ENCODE measurements at places on chromosomes 4 and X. TPM values are rescaled to one million over a fixed set of nuclear protein-coding genes. Genes with fewer than 3 reads are reported as not detected.

GRCh38 chr4:163087805-163088204 is 78.9 kb downstream of the NAF1 start:
- H3K4me3 ChIP-seq, result no peak overlapping the region
- no peak overlapping the region for H3K27ac ChIP-seq
- no peaks in the 10 kb centered on the region for H3K4me1 ChIP-seq
- DNase-seq, result no peak
- H3K36me3 ChIP-seq, result no peaks in the 10 kb centered on the region

DNA sequence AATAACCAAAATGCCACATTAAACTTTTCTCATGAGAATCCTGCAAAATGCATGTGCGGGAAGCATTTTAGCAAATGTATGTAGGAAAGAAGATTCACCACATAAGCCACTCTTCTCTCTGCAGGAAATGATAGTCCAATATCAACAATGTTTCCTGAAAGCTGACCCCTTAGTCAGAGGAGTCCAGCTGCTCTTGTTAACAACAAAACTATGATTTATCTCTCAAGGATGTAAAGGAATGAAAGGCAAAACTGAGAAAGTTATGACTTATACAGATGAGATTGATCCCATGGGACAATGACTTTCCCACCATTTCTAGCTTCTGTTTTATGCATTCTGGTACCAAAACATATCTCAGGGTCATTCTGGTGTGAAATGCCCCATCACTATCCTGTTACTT is 125.0 kb upstream of the EDNRA start:
- no peaks in the 10 kb centered on the region for H3K36me3 ChIP-seq
- no peaks in the 10 kb centered on the region for H3K4me1 ChIP-seq
- DNase-seq, result no peak
- H3K4me3 ChIP-seq, result no peak overlapping the region
- no peak overlapping the region for H3K27ac ChIP-seq

GRCh38 chr4:8287343-8288280 is 18.1 kb downstream of the HTRA3 start:
- H3K4me3 ChIP-seq, result no peak overlapping the region
- H3K36me3 ChIP-seq, result no peaks in the 10 kb centered on the region
- no peak overlapping the region for H3K27ac ChIP-seq
- H3K27me3 ChIP-seq, result no peaks in the 10 kb centered on the region

GRCh38 chr4:189822326-189822725 is 118.3 kb upstream of the FRG1 start:
- H3K27me3 ChIP-seq, result no peaks in the 10 kb centered on the region
- no peak overlapping the region for H3K4me3 ChIP-seq
- no peaks in the 10 kb centered on the region for H3K36me3 ChIP-seq
- no peaks in the 10 kb centered on the region for H3K4me1 ChIP-seq
- no peak overlapping the region for H3K27ac ChIP-seq

DNA sequence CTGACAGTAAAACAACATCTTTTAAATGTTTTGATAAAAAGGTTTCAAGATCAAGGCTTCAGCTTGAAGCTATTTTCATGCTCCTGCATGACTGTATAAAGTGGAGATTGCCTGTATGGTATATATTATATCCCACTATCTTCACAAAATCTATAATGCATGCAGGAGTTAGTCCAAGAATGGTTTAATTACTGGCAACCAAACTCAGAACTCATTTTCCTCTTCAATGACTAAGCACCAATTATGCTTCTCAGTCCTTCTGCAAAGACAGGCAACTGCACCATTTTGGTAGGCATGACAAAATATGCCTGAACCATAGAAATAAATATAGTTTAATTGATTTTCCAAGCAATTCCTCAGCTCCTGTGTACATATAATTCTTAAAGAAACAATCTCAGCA is 54.5 kb downstream of the NPY5R start:
- DNase-seq, result no peak
- no peaks in the 10 kb centered on the region for H3K4me1 ChIP-seq
- H3K27me3 ChIP-seq, result no peaks in the 10 kb centered on the region
- H3K27ac ChIP-seq, result no peak overlapping the region

DNA sequence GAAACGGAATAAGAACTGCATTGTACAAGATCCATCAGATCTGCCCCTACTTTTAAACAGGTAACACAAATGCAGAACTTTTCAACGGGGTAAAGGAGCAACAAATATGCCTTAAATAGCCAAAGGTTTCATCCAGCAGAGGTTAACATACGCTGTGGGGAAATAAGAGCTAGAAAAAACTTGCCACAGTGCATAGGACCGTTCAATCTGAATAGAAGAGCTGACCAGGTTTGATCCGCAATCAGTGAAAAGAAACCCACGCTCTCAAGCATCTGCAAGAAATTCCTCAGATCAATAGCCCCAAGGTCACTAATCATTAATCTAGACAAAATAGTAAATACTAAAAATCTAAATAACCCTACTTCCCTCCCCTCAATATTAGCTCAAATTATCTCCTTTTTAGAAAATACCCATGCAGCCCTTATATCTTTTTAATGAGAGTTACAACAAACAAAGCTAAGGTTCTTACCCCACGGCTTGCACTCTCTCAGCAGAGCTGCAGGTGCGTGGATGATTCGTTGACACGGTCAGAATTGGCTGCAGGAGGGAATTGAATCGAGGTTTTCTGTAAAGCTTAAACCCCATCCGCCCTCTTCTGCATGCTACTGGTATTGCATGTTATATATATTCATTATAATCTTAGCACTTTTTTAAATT is at the start of gene TLR10:
TLR10 (minus strand) TSS at position 539 of the 657 bp plus-strand sequence. CDS start 7,400 bp downstream, outside the sequence.
- no peaks in the 10 kb centered on the region for H3K27me3 ChIP-seq
- no peak within 1 kb of the TSS for H3K4me3 ChIP-seq
- no peaks in the 10 kb centered on the region for H3K36me3 ChIP-seq
- no peak within 1 kb of the TSS for H3K27ac ChIP-seq
- peaks cover 6% of the 10 kb centered on the region for H3K4me1 ChIP-seq
- DNase-seq, result peak; percentile 65

DNA sequence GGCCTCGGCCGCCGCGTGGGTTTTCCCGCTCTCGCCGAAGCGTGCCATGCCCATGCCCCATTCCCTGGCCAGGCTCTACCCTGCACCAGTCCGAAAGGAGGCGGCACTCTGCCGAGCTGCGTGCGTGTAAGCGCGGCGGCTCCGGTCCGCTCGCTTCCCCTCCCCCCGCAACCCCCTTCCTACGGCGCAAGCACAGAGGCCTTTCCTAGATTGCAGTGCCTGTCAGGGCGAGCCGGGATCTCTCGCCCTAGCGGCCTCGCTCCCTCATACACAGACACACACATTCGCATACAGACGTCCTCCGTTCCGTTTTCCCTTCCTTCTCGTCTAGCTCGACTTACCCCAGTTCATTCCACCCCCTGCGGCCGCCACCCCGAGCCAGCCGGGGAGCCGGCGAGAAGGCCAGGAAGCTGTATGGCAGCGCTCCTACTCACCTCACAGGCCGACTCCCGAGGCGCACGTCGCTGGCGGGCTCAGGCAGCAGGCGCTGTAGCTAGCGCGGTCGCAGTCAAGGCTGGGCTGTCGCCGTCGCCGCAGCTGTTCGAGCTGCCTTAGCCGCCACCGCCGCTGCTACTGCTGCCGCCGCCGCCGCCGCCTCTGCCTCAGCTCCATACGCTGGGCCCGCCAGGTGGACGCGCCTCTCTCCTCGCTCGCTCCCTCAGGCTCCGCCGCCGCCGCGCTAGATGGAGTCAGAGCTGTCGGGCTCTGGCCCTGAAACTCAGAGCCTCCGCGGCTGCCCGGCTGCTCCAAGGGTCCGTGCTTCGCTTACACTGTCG is 615 bp downstream of the NEXMIF start:
- peak; percentile 60 for DNase-seq
- H3K4me3 ChIP-seq, result peak overlapping the region; percentile 59
- H3K4me1 ChIP-seq, result peaks cover 6% of the 10 kb centered on the region
- H3K27me3 ChIP-seq, result peaks cover 8% of the 10 kb centered on the region

GRCh38 chr4:98363431-98363830 is 102.2 kb downstream of the RAP1GDS1 start:
- H3K36me3 ChIP-seq, result no peaks in the 10 kb centered on the region
- no peaks in the 10 kb centered on the region for H3K27me3 ChIP-seq
- H3K4me3 ChIP-seq, result no peak overlapping the region
- DNase-seq, result no peak
- H3K4me1 ChIP-seq, result no peaks in the 10 kb centered on the region

GRCh38 chr4:153257151-153257620 is 52.9 kb downstream of the TRIM2 start:
- no peaks in the 10 kb centered on the region for H3K27me3 ChIP-seq
- H3K4me1 ChIP-seq, result peaks cover 8% of the 10 kb centered on the region
- peak; percentile 31 for DNase-seq
- H3K4me3 ChIP-seq, result no peak overlapping the region

PCYT1B gene
- total RNA-seq, result 1.4 TPM

DNA sequence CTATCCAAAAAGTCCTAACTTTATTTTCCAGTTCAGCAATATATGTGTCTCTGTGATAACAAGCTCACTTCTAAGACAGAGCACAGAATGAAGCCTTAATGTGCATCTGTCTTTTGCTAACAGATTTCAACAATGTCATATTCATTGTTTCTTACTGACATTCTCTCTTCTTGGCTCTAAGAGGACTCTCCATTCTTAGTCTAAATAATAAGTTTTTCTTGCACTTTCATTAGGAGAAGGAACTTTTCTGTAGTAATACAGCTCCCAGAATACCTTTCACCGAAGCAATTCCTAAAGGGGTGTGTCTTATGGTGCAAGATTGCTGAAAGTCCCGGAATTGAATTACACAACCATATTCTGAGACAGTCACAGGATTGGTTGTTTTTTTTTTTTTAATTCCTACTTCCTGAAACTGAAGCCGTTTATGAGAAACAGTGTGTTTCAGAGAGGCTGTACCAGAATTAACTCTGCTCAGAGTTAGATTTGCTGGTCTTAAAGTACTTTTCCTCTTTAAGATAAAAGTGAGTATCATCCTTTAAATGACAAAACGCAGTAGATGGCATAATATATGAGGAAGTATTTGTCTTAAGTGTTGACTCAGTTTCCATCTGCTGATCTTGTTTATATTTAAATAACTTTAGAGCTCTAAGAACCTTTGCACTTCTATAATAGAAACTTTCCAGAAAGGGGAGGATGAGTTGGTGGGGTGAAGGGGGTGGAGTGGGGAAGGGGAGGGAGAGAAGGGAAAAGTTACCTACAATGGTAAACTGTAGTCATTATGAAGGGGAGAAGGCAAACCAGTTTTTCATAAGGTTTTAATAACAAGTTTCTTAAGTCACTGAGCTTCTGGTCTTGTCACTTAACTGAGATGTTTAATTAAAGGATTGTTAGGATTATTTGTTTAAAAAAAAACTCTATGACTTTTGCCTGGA is at the start of gene ALPK1:
ALPK1 (plus strand) TSS at position 421 of the 932 bp plus-strand sequence.
- no peaks in the 10 kb centered on the region for H3K4me1 ChIP-seq
- no peak within 1 kb of the TSS for H3K4me3 ChIP-seq
- no peaks in the 10 kb centered on the region for H3K27me3 ChIP-seq
- no peaks in the 10 kb centered on the region for H3K36me3 ChIP-seq
- peak; percentile 28 for DNase-seq

SMIM10L2A gene
- total RNA-seq, result 34.9 TPM

- no peak overlapping the region for H3K4me3 ChIP-seq
- no peaks in the 10 kb centered on the region for H3K36me3 ChIP-seq
- H3K27ac ChIP-seq, result no peak overlapping the region
- peaks cover 14% of the 10 kb centered on the region for H3K27me3 ChIP-seq
- no peaks in the 10 kb centered on the region for H3K4me1 ChIP-seq
- DNase-seq, result no peak
These were observed 26.1 kb upstream of the LONRF3 start for GRCh38 chrX:118948270-118948669.

TMEM255A gene
- 0.39 TPM for total RNA-seq

DNA sequence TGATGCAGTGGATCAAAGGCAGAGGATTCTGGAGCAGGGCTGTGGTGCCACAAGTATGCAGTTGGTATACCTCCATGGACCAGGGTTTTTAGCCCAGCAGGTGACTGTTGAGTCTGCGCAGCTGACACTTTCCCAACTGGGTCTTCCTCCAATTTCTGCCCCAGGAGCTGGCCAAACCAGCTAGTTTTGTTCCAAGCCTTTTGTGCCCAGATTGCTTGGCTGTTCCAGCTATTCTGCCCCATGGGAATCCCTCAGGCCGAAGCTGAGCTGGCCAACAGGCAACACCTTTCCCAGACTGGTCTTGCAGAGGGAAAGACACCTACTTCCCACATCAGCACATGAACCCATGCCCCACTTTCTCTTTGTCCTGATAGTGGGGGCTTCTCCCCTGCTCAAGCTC is 22.8 kb upstream of the ANKRD17 start:
- no peaks in the 10 kb centered on the region for H3K27me3 ChIP-seq
- no peak for DNase-seq
- H3K4me1 ChIP-seq, result no peaks in the 10 kb centered on the region
- H3K4me3 ChIP-seq, result no peak overlapping the region

DCAF8L2 gene
- total RNA-seq, result not detected

CYSLTR1 gene
- total RNA-seq, result 2.4 TPM

RBM46 gene
- not detected for total RNA-seq

SLITRK4 gene
- 18.1 TPM for total RNA-seq

COL25A1 gene
- total RNA-seq, result 1.6 TPM

GRCh38 chr4:140049849-140050637 is 103.9 kb downstream of the MAML3 start:
- H3K4me1 ChIP-seq, result peaks cover 4% of the 10 kb centered on the region
- no peaks in the 10 kb centered on the region for H3K27me3 ChIP-seq
- no peaks in the 10 kb centered on the region for H3K36me3 ChIP-seq
- no peak for DNase-seq

- no peak overlapping the region for H3K4me3 ChIP-seq
- DNase-seq, result no peak
- no peaks in the 10 kb centered on the region for H3K36me3 ChIP-seq
- H3K4me1 ChIP-seq, result no peaks in the 10 kb centered on the region
These were observed 112.9 kb downstream of the AMMECR1 start for GRCh38 chrX:110204986-110205385.

DNA sequence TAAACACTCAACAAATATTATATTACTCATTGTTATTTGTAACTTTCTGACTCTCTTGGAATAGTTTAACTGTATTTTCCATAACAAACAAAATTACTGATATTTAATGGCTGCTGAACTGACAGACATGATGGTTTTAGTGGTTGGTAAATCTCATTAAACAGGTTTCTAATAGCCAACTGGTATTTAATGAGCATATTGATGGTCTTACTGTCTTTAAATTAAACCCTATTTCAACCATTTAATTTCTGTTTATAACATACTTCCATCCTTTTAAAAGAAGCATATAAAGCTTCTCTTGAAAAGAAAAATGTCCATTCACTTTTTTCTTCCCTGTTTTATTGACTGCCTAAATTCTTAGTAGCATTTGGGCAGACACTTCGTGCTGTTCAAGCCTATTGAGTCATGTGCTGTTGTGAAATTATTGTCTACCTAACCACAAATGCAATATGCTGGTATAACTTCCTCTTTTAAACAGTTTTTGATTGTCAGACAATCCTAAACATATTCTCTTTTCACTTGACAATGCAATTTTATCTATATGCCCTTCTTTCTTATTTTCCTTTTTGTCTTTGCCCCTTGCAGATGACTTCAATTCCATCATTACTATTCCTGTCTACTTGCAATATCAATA is 163.9 kb upstream of the SLC7A11 start:
- H3K36me3 ChIP-seq, result no peaks in the 10 kb centered on the region
- H3K27ac ChIP-seq, result no peak overlapping the region
- DNase-seq, result no peak
- H3K27me3 ChIP-seq, result no peaks in the 10 kb centered on the region
- no peak overlapping the region for H3K4me3 ChIP-seq

GRCh38 chr4:137425281-137425680 is 107.0 kb downstream of the PCDH18 start:
- no peaks in the 10 kb centered on the region for H3K36me3 ChIP-seq
- H3K27ac ChIP-seq, result no peak overlapping the region
- H3K27me3 ChIP-seq, result no peaks in the 10 kb centered on the region
- no peak for DNase-seq
